ENCODE measurements at places on chromosomes 6 and 20. TPM values are rescaled to one million over a fixed set of nuclear protein-coding genes. Genes with fewer than 3 reads are reported as not detected.

The HAO1 gene
- total RNA-seq: not detected

The BMP6 gene
- total RNA-seq: 0.56 TPM

The UNC93A gene
- total RNA-seq: not detected

The CLPSL2 gene
- total RNA-seq: not detected

The TMEM200A gene
- total RNA-seq: not detected

The SPTLC3 gene
- total RNA-seq: 20.3 TPM

The CTCFL gene
- total RNA-seq: not detected

The PIGU gene
- total RNA-seq: 14.5 TPM

The GSTA2 gene
- not detected for total RNA-seq

The CLVS2 gene
- not detected for total RNA-seq

The ZDHHC14 gene
- 3.2 TPM for total RNA-seq

The UBD gene
- total RNA-seq: not detected
